ENCODE measurements at places on chromosomes 11 and 22.
A peak's percentile ranks its signal among the peaks of the same experiment; 100 is the strongest.

- DNase-seq: no peak
Observed at GRCh38 chr11:68336716-68337115, 24.3 kb downstream of the LRP5 start.

DNA sequence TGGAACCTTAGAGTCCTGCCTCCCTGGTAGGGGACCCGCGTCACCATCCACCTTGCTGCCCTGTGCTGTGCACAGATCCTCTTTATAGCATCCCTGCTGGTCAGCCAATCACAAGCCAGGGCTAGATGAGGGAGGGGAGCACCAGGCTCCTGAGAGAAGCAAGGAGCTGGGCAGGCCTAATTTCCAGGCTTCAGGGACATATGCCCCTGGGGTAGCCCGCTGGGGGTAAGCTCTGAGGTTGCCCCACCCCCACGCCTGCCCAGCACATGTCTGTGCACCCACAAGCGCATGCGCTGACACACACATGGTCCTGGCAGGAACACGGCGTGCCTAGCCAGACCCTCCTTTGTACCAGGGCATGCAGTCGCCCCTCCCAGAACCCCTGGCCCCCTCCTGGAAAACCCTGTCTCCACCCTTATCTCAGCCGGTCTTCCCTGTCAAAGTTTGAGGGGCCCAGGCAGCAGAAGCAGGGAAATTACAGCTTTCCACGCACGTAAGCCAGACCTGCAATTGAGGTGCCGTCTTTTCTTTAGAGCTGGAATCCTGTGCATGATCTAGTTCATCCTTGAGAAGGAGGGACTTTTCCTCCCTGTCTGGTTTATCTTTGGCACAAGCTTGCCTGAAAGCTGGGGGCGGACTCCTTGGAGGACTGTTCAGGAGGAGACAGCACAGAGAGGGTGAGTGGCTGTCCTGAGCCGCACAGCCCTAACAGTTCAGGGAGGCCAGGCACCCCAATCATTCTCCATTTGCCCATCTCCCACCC lies 2.1 kb downstream of the SSTR3 start:
- DNase-seq: no peak

DNA sequence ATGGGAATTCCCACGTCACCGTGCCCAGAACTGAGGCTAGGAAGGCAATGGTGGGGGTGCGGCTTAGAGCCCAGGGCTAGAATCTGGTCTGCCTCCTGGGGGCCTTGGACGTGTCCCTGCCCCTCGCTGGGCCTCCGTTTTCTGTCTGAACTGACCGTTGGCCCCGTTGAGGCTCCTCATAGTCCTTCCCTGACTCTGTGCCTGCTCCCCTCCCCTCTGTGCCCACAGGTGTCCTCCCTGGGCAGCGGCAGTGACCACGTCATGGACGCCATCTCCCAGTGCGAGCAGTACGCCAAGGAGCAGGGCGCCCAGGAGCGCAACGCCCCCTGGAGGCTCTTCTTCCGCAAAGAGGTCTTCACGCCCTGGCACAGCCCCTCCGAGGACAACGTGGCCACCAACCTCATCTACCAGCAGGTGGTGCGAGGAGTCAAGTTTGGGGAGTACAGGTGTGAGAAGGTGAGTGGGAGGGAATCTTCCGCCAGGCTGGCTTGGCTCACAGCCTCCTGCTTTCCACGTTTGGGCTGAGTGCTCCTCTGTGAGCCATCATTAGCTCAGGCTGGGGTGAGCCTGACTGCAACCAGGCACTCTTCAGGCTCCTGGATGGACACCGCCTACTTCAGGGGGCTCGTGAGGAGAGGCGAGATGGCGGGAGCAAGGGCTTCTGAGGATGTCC lies 63.9 kb downstream of the MYO7A start:
- peak; percentile 94 for DNase-seq

- peak; percentile 81 for DNase-seq
Observed at GRCh38 chr11:117820071-117820470, 4.5 kb downstream of the FXYD2 start.

DNA sequence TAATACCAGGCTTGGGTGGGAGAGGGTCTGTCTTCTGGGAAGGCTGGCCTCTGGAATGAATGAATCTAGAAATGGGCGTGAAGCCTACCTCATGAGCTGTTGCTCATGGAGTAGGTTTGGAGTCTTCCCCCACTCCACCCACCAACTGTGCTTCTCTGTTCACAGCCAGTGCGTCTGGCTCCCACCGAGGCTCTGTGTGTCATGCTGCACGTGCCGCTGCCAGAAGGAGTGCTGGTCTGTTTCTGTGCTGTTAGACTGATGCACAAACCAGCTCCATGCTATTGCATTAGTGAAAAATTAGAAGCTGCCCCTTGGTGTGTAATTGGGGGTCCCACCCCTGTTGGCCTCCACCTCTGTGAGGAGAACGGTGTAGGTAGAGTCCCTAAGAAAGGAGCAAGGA lies 132.3 kb upstream of the PARVA start:
- DNase-seq: peak; percentile 71

GRCh38 chr11:117597071-117597470 lies 199.9 kb downstream of the DSCAML1 start:
- no peak for DNase-seq

- DNase-seq: peak; percentile 46
Observed at GRCh38 chr22:29359469-29359868, 28.9 kb downstream of the AP1B1 start.

- DNase-seq: no peak
Observed at GRCh38 chr11:40716344-40717130, 742.9 kb downstream of the LRRC4C start.

- no peak for DNase-seq
Observed at GRCh38 chr11:134781380-134781866, 369.4 kb upstream of the B3GAT1 start.

Data from NCI-H69 (cell line).